ENCODE measurements at places on chromosomes 2 and 18. TPM values are rescaled to one million over a fixed set of nuclear protein-coding genes. Genes with fewer than 3 reads are reported as not detected.

- no peak for DNase-seq
These were observed 137.3 kb downstream of the TRIB2 start for GRCh38 chr2:12854001-12854530.

DNA sequence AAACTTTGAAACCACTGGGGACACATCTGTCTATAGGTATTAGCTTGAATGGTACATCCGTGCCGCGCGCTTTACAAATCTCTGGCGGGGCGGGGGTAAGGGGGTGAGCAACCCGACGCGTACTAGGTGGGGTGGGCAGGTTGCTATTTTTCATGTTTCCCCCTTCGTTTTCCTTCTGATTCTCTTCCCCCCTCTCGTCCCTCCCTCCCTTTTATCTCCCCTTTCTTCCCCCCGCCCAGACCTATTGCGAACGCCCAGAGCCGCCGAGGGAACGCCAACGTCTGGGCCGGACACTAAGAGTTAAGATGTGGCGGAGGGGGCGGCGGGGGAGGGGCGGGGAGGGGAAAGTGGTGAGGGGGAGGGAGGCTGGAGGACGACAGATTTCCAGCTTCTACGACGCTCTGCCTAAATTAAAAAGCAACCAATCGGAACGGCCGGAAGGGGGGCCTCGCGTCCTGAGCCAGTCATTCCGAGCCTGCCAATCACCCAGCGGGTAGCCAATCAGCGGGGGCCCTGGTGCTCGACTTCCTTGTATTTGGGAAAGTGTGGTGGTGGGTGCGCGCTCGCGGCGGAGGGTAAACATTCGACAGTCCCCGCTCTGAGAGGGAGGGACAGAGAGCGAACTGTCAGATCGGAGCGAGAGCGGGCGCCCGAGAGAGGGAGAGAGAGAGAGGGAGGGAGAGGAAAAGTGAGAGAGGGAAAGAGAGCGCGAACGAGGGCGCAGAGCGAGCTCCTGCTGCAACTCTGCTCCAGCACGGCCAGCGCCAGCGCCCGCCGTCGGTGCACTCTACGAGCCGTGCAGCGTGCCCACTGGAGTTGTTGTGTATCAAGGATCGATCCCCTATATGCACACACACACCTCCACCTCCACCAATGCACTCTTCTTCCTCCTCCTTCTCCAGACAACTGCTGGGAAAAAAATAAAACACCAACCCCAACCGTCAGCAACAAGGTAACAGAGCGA lies at the start of gene POU3F3:
POU3F3 (plus strand) TSS at position 582 of the 964 bp plus-strand sequence. CDS start 1,396 bp downstream, outside the sequence.
- DNase-seq = peak; percentile 64

DNA sequence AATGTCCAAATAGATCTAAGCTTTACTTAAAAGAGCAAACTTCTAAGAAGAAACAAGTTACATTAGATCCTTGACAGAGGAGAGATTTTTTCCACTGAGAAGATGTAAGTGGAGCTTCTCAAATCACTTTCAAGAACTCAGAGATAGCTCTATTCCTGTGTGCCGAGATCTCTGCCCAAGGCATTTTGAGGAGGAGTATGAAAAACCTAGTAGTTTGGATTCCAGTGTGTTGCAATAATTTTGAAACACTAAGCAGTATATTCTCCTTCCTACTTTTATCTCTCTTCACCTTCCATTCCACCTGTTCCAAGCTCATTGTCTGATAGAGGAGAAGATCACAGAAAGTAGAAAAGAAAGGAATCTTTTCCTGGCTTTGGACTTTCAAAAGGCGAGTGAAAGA lies 192.0 kb upstream of the TANK start:
- DNase-seq = no peak

- DNase-seq = no peak
These were observed 79.4 kb upstream of the FAM117B start for GRCh38 chr2:202555356-202555755.

- DNase-seq = no peak
These were observed 35.7 kb upstream of the CABLES1 start for GRCh38 chr18:23099621-23100020.

DNA sequence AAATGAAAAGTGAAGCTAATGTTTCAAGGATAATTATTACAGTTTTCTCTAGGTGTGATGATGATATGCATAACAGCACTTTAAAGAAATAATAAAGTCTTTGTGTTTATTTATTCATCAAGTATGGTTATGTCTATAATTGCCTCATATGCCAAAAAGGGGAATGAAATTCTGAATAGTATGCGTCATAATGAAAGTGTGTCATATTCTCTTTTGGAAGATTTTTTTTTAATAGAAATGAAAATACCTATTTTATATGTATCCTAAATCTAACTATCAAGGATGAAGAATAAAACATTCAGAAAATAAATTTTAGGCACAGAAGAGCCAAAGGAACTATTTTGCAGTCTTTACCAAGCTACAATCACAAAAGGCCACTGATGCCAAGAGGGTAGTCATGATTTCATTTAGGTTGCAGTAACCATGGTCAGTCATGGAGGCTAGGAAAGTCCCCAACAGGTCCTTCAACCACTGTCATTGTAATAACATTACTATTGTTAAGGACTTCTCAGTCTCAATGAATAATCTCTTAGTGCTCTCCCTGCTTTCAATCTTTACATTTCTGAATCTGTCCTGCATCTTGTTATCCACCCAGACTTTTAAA lies 712.5 kb downstream of the DCDC2C start:
- DNase-seq = no peak

- DNase-seq = no peak
These were observed 24.1 kb upstream of the KANSL1L start for GRCh38 chr2:210195101-210195852.

GRCh38 chr2:152790883-152791282 lies 72.5 kb downstream of the ARL6IP6 start:
- DNase-seq = no peak

GRCh38 chr2:71894261-71894660 lies 253.4 kb downstream of the CYP26B1 start:
- DNase-seq = no peak

DNA sequence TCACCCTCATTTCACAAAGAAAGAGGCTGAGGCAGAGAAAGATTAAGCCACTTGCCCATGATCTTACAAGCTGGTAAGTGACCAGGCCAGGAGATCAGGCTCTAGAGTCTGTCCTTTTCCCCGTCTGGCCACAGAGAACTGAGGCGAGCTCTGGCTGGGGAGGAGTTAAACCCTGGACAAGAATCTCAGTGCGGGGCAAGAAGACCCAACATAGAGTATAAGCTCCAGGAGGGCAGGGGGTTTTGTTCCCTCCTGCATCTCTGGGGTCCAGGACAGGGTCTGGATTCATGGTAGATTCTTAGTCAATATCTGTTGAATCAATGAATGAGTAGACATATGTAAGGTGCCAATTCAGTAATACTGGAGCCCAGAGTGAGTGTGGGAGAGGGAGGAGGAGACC lies 12.9 kb upstream of the INPP5D start:
- DNase-seq = no peak

DNA sequence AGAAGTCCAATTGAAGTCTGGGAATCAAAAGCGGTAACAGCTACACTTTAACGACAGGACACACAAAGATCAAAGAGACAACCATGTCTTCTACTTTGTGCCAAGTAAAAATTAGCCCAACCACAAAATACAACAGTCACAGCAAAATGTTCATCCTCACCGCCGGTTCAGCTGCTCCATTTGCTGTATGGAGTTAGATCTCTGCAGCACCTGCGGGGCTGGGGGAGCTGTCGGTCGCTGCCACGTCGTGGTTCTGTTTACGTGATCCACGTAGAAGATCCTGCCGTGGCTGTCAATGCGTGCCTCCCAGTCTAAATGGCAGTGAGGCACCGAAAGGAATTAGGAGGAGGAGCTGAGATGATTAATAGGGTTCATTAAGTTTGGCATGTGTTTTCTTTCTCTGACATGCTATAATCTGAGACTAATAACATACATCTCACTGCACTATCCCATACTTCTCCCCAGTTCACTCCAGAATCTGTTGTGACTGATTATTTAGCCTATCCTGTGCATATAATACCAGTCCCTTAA lies 136.5 kb upstream of the STK17B start:
- no peak for DNase-seq

GRCh38 chr2:191705084-191705483 lies 27.1 kb downstream of the NABP1 start:
- no peak for DNase-seq

DNA sequence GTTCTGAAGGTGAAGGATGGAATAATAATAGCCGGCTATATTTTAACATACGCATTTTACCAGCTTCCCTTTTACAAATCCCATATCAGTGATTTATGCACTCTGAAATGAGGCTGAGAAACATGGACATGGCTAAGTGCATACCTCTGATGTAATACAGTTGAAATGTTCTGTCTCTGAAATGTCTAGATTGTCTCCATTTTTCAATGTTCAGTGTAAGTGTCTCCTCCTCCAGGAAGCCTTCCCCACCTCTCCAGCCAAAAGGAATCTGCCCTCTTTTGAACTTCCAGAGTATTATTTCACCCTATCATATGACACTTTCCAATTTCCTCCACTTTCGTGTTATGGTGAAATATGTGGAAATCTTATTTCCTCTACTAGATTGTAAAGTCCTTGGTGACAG lies 29.5 kb upstream of the ME2 start:
- no peak for DNase-seq

- DNase-seq = no peak
These were observed 383.6 kb upstream of the SALL3 start for GRCh38 chr18:78595924-78596573.

GRCh38 chr2:100894796-100895156 lies 74.8 kb downstream of the NPAS2 start:
- DNase-seq = no peak

Gene ASTL
- total RNA-seq = not detected

Gene ITPRIPL1
- total RNA-seq = 0.55 TPM

Gene ACMSD
- total RNA-seq = not detected

Gene CCDC68
- total RNA-seq = not detected

Gene DLGAP1
- total RNA-seq = not detected

Gene MOGAT1
- total RNA-seq = not detected

Data from SJSA1 (cell line).